ENCODE measurements at places on chromosomes 12 and 14.

GRCh38 chr14:95663226-95663797 lies 22.9 kb upstream of the TCL1B start:
- DNase-seq = no peak

DNA sequence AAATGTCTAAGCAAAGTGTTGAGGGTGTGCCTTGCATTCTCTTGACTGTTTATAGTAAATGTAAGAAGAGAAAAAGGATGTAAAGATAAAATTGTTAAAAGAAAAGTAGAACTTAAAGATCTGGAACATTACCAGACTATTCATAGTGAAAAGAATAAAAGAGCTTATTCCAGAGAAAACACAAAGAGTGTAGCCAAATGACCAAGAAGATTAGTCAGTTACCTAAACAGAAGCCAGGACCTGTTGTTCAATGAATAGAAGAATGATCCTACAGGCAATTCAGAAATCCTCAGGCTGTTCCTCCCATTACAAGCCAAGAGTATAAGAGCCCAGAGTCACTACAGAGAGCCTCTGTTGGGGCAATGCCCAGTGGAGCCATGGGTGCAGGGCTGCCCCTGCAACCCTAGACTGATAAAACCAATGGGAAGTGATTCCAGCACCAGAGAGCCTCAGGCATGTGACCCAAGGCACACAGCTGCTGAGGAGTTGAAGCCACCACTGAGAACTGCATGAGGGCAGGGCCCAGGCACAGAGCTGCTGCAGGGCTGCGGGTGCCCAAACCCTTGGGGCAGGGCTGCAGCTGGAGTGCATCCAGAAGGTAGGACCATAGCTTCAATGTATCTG lies 91.1 kb upstream of the SLC38A4 start:
- DNase-seq = no peak

- no peak for DNase-seq
Observed at GRCh38 chr14:54087376-54087775, 130.8 kb upstream of the BMP4 start.

- DNase-seq = no peak
Observed at GRCh38 chr12:38809832-38810231, 95.6 kb downstream of the CPNE8 start.

GRCh38 chr12:114672817-114673168 lies 11.2 kb downstream of the TBX3 start:
- DNase-seq = no peak

DNA sequence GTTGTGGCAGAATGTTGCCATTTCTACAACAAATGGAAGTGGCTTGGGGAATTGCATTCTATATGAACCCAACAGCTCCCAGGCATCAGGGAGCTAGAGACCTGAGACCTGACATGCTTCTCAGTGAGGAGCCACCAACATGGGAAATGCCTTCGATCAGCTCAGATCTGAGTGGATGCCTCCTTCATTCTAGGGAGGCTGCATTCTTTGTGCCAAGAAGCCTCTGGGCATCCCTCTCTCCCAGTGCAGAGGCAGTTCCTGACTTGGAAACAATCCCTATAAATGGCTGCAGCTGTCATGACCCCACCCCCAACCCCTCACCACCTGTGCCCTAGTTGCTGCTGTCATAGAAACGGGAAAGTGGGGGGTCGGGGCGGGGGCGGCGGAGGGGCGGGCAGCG lies 196.3 kb downstream of the PPM1H start:
- DNase-seq = no peak

GRCh38 chr14:33165144-33165925 lies 226.7 kb downstream of the NPAS3 start:
- DNase-seq = peak; percentile 11

DNA sequence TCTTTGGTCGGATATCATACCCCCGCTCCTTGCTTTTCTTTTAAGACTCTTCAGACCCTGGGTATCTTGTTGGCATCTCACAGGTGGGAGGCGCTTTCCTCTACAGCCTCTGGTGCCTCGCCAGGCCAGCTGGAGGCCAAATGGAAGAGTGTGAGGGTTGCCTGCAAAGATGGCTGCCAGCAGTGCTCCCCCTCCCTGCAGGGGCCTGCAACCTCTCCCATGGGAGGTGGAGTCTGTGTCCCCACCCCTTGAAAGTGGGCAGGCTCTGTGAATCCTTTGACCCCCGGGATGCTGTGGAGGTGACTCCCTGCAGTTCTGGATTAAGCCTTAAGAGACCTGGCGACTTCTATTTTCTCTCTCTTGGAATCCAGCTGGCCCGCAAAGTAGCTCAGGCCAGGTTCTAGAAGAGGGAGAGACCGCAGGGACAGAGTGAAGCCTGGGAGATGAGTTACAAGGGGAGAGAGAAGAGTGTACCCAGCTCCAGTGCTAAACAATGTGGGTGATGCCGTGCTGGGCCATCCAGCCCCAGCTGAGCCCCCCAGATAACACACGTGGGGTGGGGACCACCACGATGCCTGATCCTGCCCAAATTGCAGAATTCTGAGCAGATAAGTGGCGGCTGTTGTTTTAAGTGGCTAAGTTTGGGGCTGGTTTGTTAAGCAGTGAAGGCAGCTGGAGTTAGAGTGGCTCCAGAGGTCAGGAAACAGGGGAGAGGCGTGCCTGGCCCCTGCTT lies 37.9 kb upstream of the NCOR2 start:
- no peak for DNase-seq

DNA sequence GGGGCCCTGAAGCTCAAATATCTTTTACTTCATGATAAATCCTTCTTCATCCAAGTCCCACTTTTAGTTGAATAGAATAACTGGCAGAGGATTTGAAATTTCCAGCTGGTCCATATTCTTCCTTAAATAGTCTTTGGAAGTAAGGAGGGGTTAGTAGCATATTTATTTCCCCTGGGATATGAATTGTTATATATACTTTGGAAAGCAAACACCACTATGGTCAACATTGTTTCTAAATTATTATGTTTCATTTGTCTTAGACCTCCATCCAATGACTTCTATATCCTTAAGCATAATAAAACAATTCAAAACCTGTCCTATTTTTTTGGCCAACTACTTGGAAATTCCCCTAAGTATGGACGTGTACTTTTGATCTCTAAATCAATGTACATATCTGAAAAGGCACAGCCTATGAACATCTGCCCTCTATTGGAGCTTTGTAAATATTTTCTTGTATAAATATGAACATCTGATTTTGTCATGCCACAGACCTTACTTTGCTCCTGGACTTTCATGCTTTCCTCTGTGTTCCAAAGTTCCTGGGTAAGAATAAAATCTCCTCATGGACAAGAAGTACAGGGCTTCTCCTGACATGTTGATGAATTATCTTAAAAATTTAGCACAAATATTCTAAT lies 1212.0 kb downstream of the GALC start:
- DNase-seq = no peak

DNA sequence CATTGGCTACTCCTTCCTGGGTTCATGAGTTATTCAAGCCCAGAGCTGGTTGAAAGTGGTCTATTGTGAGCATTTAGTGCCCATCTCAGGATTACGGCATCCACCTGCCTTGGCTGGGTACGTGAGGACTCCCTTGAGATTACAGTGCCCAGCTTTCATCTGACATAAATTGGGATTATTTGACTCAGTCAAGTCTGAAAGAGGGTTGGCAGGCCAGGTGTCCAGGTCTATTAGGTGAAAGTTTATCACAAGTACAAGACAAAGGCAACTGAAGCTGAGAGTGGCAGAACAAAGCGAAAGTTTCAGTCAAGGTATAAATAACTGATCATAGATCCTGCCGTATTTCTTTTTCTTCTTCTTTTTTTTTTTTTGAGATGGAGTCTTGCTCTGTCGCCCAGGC lies 84.6 kb upstream of the ATF7IP start:
- DNase-seq = no peak

DNA sequence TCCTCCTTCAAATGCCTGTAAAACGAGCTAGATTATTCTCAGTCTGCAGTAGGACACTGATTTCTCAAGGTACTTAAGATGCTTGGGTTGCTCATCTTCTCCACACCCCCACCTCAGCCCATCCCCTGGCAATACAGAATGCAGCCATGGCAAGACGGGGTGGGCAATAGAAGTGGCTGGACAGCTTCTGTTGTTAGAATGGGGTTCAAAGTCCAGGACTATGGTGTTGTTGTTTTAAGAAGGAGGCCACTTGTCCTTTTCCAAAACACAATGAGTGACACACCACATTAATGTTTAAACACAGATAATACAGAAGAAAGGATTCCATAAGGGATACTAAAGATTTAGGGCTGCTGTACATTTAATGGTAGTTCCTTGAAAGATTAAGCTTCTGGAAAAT lies 188.9 kb upstream of the BCL2L14 start:
- DNase-seq = no peak

DNA sequence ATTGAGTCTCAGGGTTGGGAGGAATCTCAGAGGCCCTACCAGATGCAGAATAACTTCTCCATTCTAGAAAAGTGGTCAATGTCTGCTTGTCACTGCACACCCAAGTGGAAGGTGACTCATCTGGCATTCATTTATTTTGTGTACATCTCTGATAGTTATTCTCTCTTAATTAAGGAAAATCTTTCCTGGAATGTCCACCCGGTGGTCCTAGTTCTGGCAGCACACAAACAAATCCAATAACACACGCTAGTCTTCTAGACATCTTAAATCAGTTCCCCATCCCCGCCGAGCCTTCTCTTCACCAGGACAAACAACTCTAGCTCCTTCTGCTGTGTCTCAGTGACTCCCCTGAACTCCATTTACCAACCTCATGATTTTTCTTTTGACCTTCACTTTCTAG lies 50.0 kb upstream of the SCN8A start:
- no peak for DNase-seq

DNA sequence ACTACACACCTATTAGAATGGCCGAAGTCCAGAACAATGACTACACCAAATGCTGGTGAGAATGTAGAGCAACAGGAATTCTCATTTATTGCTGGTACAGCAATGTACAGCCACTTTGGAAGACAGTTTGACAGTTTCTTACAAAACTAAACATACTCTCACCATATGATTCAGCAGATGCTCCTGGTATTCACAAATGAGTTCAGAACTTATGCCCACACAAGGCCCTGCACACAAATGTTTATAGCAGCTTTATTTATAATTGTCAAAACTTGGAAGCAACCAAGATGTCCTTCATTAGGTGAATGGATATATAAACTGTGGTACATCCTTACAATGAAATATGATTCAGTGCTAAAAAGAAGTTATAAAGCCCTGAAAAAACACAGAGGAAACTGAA lies 38.3 kb downstream of the PTHLH start:
- no peak for DNase-seq

- no peak for DNase-seq
Observed at GRCh38 chr14:24401810-24402702, 3.3 kb downstream of the NYNRIN start.

DNA sequence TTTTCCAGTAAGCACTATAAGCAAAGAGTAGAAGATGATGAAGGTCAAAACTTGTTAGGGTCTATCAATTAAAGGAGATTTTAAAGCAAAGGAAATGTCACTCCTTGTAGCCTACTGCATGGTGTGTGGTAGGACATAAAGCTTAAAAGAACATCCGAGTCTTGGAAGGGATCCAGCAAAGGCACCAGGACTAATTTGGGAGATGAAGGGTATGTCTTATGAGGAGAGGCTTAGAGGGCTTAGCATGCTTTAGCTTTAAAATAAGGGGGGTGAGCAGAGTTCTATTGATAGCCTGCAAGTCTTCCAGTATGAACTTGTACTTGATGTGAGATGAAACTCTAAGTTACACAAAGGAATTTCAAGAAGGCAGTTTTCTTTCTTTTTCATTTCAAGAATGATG lies 11.8 kb upstream of the MYBPC1 start:
- DNase-seq = no peak

- DNase-seq = peak; percentile 46
Observed at GRCh38 chr12:120783197-120783596, 57.6 kb downstream of the ACADS start.

DNA sequence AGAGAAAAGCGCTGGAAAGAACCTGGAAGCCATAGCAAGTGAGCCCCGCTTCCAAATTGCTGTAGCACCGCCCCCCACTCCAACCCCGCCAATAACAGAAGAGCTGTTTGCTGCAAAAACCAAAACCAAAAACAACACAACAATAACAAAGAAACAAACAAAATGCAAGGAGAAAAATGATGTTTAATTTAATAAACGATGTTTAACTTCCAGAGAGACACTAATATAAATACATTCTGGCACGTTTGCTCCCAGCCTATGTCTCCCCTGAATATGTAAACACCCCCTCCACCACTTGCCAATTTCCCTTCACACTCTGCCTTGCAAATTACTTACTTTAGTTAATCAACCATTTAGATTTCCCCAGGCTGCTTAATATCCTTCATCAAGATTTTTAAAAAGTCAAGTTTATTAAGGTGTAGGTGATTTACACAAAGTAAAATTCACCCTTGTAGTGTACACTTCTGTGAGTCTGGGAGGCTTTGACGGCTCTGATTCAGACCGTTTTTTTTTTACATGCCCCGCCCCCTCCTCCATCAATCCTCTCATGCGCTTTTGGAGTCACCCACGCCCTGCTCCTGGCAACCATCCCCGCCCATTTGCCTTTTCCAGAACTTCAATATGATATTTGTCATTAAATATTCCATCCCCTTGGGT lies 482 bp upstream of the IFI27L2 start:
- peak; percentile 44 for DNase-seq

DNA sequence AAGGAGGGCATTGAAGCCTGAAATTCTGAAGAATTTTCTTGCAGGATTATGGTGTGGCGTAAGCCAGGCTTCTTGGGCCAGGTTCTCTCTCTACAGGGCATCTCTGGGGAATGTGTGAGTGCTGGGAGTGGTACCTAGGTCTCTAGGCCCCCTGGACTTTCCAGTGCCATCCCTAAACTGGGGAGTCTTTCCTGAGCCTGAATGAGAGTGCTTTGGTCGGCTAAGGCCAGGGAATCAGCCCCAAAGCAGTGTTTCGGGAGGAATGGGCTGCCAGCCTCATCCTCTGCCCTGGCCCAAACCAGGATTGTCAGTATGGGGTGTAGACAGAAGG lies 93.9 kb downstream of the CALM1 start:
- no peak for DNase-seq

- no peak for DNase-seq
Observed at GRCh38 chr14:104115131-104115600, 23.2 kb upstream of the KIF26A start.

GRCh38 chr12:63968673-63969072 lies 124.2 kb downstream of the SRGAP1 start:
- no peak for DNase-seq

DNA sequence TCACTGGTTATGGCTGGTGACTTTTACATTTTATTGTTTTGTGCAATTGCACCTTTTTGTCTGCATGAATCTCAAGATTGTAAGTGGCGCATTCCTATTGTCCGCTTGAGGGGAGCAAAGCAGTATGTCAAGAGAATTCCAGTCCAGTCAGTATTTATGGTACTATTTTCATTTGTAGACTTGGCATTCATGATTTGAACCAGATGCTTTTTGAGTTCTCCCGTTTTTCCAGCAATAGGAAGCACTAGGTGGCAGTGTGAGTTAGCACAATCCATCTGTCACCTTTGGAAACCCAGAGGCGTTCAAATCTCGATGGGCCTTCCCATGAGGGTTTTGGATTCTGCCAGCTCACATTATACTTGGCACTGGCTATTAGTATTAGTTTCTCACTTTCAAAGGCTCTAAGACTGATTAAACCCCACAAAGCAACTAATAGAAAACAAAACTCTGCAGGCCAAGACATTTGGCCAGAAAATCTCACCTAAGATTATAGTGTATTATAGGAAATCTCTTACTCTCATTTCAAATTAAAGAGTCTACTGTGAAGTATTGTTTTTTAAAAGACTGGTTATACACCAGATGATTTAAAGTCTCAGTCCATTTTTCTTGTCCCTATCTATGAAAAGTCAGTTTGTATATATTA lies 2.2 kb downstream of the DACT1 start:
- peak; percentile 94 for DNase-seq

- no peak for DNase-seq
Observed at GRCh38 chr12:79019672-79020071, 155.1 kb downstream of the SYT1 start.

All from fibroblast of upper back skin (primary cell).